ENCODE measurements at places on chromosomes 16 and 17.

- no peak for DNase-seq
These were observed 33.7 kb downstream of the IST1 start for GRCh38 chr16:71929048-71929447.

DNA sequence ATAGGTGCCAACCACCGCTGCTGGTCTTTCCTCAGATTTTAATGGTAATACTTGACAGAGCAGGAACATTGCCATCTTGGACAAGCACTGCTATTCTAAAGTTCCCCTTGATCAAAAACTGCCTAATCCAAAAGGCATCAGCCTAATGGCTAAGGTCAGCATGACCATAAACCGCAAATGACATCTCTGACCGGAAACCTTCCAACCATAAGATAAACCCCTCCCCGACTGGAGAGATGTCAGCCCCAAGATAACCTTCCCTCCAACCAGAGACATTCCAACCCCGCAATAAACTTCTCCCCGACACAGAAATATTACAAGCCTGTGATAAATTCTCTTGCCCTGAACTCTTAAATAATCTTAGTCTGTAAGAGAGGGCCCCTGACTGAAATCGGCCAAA is 7.4 kb upstream of the DHX40 start:
- DNase-seq, result no peak

- DNase-seq, result no peak
These were observed 27.2 kb upstream of the TEKT3 start for GRCh38 chr17:15368600-15368999.

- no peak for DNase-seq
These were observed 2.4 kb downstream of the CCR7 start for GRCh38 chr17:40562838-40563219.

GRCh38 chr17:50203086-50203485 is 1.7 kb upstream of the COL1A1 start:
- no peak for DNase-seq

DNA sequence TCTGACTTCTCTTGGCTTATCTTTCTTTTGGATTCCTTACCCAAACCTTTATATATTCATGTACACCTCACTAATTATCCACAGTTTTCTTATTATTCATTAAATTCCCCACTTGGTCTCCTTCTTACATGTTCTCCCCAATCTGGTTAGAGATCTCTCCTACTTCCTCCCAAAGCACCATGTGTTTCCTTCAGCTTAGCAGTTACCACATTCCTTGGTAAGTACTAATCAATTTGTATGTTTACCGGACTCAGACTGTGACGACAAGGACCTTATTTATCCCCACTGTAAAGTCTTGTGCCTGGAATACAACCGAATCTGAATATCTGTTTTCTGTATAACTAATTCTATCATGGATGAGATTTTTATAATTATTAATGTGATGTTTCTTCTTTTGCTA is 389.5 kb downstream of the KCNJ2 start:
- no peak for DNase-seq

GRCh38 chr16:52470585-52470984 is 76.4 kb downstream of the TOX3 start:
- DNase-seq, result no peak

DNA sequence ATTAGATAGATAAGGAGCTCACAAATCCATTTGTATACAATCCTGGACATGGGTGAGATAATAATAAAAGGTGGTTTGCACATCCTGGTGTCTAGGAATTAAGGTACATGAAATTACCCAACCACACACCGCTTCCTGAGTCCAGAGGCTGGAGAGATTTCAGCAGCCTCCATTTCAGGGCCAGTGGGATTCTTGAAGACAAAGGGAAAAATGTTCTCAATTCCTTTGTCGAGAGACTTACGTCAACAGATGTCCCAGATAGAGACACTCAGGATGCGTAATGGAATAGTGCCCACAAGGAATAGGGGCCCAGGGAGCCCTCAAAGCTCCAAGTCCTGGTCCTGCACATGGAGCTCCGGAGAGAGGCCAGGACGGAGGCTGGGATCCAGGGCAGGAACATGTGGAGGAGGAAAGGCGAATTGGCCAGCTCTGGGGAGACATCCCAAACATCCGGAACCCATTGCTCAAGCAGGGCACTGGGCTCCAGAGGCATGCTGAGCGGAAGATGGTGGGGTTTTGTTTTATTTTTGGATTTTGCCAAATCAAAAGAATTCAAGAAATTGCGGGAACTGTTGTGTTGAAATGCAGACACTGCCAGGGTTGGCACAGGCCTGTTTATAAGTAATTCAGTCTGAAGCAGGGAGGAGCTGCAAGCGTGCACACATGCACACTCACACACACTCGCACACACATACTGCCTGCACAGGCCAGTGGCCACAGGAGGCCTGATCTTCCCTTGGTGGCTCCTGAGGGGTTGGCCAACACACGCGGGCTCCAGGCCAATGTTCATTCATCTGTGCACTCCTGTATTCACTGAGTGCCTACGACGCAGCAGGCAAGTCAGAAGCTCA is 97.2 kb downstream of the NOG start:
- no peak for DNase-seq

DNA sequence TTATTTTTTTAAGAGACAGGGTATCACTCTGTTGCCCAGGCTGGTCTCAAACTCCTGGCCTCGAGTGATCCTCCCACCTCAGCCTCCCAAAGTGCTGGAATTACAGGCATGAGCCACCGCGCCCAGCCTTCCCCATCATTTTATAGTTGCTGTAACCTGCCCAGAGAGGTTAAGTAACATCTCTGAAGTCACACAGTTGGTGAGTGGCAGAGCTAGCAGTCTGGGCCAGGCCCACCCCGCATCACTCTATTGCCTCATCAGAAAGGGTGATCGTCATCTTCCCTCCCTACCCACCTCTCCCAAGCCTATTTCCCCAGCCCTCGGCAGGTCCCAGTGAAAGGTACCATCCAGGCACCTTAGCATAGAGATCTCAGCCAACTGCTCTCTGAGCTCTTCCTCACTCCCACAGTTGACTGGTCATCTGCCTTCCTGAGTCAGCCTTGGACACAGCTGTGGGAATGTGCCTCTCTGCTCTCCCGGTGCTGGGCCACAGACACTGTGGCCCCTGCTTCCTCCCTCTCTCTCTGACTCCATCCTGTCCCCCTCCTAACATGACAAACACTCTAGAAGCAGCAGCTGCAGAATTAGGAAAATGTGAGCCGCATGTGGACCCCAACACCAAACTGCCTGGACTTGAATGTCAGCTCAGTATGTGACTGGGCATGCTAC is 57.1 kb downstream of the SCNN1B start:
- DNase-seq, result no peak

Measured in coronary artery (tissue), 2 donors.